ENCODE measurements at places on chromosomes 2 and 18.

GRCh38 chr18:45702708-45703265, 21.2 kb upstream of the SLC14A1 start:
- no peak for DNase-seq

GRCh38 chr2:207248702-207249377, 83.1 kb upstream of the KLF7 start:
- DNase-seq = no peak

DNA sequence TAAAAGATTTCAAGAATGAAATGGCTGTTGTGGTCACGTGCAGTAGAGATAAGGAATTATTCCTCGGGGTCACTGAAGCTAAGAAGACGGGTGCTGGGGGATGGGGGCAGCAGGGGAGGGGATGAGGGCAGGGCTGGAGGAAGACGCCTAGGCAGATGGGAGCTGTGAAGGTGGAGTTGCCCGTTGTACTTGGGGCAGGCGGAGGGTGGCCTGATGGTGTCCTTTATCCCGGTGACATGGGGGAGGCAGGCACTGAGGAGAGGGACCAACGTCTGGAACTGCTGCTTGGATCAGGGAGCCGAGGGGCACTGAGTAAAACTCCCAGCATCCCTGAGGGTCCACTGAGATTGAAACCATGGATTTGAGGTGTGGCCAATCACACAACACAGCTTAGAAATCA, 64.9 kb downstream of the ZCCHC2 start:
- no peak for DNase-seq

DNA sequence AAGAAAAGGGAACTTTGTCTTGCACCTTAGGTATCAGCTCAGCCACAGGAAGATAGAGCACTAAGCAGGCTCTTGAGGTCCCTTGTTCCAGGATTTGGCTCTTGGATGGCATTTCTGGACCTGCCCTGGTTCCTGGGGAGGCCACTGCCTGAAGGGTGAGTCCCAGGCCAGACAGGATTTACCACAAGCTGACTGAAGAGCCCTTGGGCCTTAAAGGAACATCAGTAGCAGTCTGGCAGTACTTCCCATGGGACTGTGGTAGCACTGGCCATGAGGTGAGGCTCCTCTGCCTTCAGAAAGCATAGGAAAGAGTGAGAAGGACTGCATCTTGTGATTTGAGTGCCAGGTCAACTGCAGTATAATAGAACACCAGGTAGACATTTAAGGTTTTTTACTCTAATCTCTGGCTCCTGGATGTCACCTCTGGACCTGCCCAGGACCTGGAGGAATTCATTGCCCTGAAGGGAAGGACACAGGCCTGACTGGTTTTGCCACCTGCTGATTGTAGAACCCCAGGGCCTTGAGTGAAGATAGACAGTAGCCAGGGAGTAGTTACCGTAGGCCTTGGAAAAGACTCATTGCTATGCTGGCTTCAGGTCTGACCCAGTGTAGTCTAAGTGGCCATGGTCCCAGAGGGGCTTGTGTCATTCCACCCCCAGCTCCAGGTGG, 154.4 kb upstream of the CREB1 start:
- DNase-seq = no peak

DNA sequence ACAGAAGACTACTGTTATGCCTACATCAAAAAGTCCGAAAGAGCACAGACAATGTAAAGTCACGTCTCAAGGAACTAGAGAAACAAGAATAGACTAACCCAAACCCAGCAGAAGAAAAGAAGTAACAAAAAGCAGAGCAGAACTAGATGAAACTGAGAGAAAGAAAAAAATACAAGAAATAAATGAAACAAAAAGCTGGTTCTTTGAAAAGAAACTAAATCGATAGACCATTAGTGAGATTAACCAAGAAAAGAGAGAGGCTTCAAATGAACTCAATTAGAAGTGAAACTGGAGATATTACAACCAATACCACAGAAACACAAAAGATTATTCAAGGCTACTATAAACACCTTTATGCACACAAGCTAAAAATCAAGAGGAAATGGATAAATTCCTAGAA, 271.8 kb downstream of the MBD2 start:
- DNase-seq = no peak

DNA sequence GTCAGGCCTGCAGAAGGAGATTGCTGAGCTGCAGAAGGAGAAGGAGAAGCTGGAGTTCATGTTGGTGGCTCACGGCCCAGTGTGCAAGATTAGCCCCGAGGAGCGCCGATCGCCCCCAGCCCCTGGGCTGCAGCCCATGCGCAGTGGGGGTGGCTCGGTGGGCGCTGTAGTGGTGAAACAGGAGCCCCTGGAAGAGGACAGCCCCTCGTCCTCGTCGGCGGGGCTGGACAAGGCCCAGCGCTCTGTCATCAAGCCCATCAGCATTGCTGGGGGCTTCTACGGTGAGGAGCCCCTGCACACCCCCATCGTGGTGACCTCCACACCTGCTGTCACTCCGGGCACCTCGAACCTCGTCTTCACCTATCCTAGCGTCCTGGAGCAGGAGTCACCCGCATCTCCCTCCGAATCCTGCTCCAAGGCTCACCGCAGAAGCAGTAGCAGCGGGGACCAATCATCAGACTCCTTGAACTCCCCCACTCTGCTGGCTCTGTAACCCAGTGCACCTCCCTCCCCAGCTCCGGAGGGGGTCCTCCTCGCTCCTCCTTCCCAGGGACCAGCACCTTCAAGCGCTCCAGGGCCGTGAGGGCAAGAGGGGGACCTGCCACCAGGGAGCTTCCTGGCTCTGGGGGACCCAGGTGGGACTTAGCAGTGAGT, 19.4 kb downstream of the FOSL2 start:
- DNase-seq = no peak

DNA sequence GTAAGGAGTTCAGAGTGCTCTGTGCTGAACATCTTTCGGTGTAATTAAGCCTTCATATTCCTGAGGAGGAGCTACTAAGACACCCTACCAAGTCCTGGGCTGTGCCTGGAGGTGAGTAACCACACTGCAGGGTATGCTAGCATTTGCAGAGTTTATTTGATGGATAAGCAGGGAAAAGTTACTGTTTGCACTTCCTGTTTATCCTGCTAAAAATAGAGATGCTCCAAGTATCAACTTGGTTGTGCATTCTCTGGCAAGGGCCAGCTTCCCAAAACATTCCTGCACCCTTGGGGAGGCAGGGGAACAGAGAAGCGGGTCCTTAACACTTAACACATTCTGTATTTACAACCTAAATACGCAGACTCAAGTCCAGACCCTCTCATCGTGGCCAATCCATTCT, 49.8 kb downstream of the PARD6G start:
- no peak for DNase-seq

DNA sequence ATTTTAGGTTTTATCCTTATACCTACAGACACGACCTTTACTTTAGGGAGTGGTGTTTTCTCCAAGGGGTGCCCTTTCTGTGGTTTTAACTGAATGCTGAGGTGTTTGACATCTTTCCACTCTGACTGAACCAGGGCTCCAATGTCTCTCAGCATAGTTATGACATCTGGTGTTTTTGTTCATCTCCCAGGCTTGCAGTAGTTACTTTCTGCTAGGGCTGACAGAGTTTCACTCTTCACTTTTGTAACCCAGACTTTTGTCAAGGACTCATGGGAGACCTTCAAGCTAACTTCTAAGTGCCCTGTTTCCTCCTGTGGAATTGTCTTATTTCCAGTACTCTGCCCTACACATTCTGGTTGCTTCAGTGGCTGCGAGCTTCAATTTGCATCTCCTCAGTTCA, 103.1 kb downstream of the CCDC85A start:
- DNase-seq = no peak

- no peak for DNase-seq
Measured at GRCh38 chr2:152693033-152693432, 24.2 kb downstream of the PRPF40A start.

- DNase-seq = no peak
Measured at GRCh38 chr18:34248727-34249126, 24.0 kb upstream of the NOL4 start.

GRCh38 chr2:133438848-133439564, 129.3 kb downstream of the NCKAP5 start:
- DNase-seq = no peak

GRCh38 chr2:214503568-214503967, 92.7 kb downstream of the VWC2L start:
- no peak for DNase-seq

GRCh38 chr2:120470041-120470965, 124.4 kb downstream of the INHBB start:
- no peak for DNase-seq

- DNase-seq = no peak
Measured at GRCh38 chr2:176189681-176190641, 1.5 kb downstream of the HOXD1 start.

- no peak for DNase-seq
Measured at GRCh38 chr2:149132901-149133300, 94.4 kb downstream of the LYPD6B start.
